ENCODE measurements at places on chromosomes 11 and 22.

- no peak for DNase-seq
Measured at GRCh38 chr11:130214861-130215530, 55.4 kb downstream of the ST14 start.

DNA sequence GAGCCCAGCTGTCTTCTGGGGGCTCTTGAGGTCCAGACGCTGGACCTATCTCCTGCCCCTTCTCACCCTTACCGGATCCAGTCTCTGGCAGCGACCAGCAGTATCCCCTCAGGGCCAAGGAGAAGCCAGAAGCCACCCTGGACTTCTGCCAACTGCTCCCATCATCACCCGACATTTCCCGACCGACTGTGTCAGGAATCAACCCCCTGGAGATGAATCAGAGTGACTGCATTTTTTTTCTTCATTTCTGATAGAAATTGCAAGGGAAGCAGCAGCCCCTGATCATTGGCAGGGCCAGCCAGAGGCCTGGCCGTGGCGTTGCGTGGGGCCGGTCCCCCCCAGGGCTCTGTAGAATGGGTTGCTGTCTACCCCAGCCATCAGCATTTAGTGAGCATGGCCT is 5.2 kb upstream of the LIF start:
- DNase-seq: no peak

- DNase-seq: no peak
Measured at GRCh38 chr11:103079833-103080232, 12.1 kb downstream of the DCUN1D5 start.

GRCh38 chr11:7490054-7490453 is 4.7 kb downstream of the OLFML1 start:
- DNase-seq: no peak

DNA sequence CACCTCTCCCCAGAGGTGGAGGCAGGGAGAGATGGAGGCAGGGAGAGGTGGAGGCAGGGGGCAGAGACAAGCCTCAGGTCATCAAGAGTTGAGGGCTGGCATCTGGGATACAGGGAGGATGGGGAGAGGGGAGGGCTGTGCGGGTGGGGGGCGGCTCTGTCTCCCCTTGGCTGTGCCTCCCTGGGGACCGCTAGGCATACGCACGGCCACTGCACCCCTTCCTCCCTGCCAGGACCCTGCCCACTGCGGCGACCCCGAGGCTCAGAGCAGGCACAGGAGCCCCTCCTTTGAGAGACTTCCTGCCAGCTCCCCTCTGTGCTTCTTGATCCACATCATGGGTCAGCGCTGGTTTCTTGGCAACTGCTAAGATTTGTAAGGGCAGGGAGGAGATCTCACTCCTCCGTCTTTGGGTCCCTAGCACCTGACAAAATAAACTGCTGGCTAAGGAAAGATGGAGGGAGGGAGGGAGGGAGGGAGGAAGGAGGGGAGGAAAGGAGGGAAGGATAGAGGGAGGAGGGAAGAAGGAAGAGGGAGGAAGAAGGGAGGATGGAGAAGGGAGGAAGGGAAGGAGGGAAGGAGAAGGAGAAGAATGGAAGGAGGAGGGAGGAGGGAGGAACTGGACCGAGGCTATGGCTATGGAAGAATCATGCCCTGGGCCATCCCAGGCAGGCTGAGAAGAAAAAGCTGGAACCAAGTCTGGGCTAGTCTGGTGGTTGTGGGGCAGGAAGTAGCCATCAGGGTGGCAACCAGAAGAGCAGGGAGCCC is 18.5 kb downstream of the PRR33 start:
- no peak for DNase-seq

GRCh38 chr22:25064894-25065560 is 112.5 kb downstream of the KIAA1671 start:
- DNase-seq: no peak

DNA sequence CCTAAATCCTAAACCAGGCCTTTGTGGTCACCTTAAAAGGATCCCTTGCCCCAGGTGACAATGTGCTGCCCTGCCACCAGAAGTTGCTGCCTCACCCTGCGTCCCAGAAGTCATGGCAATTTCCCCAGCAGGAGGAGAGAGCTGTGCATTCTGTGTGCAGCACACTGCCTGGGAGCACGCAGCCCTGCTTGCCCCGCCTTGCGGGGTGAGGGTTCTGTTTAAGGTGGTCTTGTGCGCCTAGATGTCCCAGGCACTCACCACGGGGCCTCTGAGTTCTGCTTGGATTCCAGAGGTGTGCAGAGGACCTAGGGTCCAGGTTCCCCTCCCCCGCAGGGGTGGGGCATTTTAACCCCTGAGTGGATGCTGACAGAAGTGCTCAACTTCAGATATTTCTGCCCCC is 95.0 kb downstream of the GRAMD1B start:
- DNase-seq: no peak

- no peak for DNase-seq
Measured at GRCh38 chr11:72552399-72552910, 118.1 kb upstream of the CLPB start.

DNA sequence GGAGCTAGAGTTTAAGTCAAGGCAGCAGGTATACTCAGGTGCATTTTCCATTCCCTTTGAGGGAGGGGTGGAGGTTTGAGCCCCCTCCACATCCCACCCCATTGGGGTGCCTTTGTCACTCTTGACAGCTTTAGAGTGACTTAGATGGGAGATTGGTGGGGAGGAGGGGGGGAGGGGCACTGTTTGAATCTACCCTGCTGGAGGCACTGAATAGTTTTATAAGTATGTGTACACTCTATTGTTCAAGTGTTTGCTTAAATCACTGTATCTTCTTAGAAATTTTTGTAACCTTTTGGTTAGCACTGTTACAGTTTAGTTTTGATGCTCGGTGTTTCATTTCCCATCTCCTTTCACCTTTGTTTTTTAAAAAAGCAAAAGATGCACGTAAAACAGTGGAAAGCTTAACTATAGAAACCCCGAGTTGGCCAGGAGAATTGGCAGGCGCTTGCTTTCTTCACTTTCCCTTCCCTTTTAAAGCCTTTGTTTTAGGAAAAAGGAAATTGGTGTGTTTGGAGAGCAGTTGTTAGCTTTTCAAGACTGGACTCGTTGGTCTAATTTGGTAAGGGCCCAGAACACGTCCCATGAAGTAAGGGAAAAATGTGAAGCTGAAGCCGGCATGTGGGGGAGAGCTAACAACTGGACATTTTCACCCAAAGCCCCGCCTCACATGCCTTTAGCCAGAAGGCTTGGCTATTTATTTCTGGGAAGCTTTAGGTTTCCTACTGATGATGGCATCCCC is 42.8 kb downstream of the TNRC6B start:
- no peak for DNase-seq

DNA sequence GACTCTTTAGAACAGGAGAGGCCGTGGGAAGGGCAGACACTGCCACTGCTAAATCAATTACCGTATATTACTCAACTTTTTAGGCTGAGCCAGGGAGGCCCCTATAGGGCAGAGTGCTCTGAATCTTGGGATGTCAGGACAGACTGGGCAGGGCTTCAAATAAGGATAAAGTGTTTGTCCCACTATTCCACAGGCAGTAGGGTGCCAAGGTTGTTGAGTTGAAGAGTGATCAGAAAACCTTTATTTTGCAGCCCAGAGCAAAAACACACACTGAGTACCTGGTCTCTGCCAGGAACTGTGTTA is 1.6 kb upstream of the B4GAT1 start:
- no peak for DNase-seq

DNA sequence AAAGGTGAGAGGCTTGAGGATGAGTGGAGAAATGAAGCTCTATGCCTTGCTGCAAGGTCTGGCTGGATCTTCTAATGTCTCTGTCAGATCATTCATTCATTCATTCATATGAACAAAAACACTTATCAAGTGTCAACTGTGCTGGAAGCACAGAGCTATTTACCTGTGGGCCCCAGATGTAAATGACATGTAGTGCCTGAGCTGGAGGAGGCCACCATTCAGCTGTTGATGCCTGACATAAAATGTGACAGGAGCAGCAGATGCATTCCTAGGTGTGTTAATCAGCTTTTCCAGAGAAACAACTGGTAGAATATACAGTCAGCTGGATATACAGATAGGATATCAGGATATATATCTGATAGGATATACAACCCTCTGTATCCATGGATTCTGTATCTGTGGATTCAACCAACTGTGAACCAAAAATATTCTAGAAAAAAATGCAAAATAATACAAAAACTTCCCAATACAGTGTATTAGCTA is 44.5 kb downstream of the TSPAN18 start:
- DNase-seq: no peak

GRCh38 chr11:72278905-72279304 is 34.9 kb upstream of the PHOX2A start:
- DNase-seq: no peak

- DNase-seq: no peak
Measured at GRCh38 chr11:103530257-103530656, 421.0 kb downstream of the DYNC2H1 start.

DNA sequence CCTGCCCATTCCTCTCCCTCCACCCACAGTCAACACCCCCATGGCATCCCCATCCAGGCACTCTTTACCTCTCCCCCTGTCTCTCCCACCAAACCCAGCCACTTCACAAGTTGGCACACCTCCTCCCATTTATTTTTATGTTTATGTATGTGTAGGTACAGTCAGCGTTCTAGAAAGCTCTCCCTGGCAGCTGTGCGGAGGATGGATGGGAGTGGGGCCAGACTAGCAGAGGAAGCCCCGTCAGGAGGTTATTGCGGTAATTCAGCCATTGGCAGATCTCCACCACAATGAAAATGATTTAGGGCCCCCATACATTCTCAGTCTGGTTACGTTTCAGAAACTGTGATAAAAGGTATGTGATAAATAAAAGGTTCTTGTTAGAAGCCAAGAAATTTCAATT is 51.3 kb downstream of the BTG4 start:
- DNase-seq: no peak

DNA sequence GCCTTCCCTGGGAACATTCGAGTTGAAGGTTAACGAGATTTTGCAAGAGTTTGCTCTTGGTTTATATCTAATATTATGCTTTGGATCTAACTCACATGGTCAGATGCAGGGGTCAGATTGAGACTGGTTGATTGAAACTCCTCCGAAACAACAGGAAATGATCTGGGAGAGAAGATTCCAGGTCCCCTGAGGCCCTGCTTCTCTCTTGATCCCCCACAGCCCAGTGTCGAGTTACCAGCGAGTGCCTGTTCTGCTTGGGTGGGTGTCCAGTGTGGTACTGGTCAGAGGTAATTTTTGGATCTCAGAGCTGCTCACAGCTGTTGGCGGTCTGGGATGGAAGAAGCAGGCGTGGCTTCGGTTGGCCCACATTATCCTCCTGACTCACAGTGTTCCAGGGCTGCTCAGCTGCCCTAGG is 9.2 kb downstream of the FBLN1 start:
- DNase-seq: no peak

DNA sequence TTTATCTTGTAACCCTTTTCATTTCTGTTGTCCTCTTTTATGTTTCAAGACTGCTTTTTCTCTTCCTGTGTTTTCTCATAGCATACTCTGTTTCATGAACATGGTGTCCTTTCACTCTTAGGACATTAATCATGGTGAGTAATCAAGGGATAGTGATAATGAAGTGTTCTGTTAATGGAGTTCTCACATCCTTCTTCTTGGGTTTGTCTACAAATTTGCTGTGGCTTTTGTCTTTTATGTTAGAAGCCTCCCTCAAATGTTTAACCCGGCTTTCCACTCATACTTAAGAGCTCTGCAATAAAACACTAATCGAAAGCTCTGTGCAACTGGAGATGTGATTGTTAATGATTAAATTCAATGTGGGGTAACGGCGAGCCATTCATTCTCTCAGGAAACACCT is 593.6 kb downstream of the NELL1 start:
- no peak for DNase-seq

DNA sequence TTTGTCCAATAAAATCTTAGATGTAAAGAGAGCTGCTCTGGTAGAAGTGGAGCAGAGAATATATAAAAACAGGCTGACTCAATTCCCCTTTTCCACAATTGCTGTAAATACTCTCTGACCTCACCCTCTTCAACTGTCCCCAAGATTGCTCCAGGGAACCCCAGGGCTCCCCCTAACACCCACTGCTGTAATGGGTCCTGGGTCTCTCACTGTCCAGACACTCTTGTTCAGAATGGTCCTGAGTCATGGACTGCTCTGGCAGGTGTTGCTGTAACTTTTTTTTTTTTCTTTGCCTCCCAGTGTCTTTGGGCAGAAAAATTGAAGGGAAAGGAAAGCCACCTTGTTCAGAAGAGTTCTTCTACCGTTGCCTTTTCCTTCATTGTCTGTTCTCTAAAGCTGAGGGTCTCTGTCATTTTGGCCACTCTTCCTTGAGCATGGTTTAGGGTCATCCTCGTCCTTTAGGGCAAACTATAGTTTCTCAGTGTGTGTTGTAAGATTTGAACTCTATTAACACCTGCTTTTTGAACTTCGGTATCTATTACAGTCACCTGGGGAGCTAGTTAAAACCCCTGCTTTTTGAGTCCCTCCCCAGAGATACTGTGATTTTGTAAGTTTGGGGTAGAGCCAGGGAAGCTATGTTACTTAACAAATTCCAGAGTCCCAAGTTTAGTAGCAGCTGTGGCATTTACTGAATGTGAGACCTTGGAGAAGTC is 209.5 kb downstream of the NAV2 start:
- DNase-seq: no peak

DNA sequence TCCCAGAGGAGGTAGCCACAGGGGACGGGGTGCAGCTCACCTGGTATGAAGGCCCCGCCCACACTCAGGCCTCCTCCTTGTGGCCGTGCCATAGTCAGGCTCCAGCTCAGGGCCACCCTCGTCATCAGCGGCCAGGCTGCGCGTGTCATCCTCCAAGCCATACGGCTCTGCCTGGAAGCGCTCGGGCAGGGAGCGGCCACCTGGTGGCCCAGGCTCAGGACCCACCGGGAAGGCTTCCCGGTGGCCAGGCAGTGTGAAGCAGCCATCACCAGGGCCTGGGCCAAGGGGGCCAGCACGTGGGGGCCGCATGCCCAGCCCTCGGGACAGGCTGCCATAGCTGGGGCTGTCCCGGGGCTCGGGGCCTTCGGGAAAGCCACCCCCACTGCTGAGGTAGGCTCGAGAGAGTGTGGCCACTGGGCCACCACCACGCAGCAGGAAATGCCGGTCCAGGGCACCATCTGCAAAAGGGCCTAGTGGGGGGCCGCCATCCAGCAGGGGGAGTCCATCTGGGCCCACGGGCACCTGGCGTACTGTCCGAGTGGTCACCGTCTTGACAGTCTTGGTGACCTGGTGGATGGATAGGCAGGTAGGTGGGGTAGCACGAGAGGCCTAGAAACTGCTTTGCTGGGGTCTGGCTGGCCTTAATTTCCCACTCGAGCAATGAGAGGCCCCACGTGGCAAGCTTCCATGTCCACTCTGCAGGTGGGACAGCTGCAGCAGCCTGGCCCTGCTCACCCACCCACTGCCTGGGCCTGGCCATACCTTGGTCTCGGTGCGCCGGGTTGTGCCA is 35.3 kb downstream of the ARVCF start:
- no peak for DNase-seq

- DNase-seq: peak; percentile 78
Measured at GRCh38 chr11:2929531-2929949, 320 bp upstream of the PHLDA2 start.

GRCh38 chr11:71222318-71223080 is 29.9 kb downstream of the SHANK2 start:
- DNase-seq: no peak

DNA sequence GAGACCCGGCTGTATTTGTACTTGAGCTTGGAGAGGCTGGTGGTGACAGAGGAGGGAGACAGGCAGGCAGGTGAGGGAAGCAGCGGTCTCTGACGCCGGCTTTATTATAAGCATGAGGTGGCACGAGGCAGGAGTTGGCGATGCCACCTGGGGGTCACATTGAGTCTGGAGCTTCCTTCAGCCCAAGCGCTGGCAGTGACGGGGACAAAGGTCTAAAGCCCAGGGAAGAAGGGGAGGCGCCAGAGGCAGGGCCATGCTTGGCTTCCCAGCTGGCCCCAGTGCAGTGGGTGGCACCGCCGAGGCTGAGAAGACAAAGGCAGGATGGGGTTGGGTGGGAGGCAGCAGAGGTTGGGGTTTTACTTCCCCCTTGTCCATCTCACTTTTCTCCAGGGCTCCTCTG is 4.5 kb downstream of the FXYD2 start:
- DNase-seq: no peak

GRCh38 chr22:27129266-27129665 is 471.9 kb downstream of the MIAT start:
- DNase-seq: no peak

All from stimulated activated naive CD8-positive, alpha-beta T cell treated with anti-CD3 and anti-CD28 coated beads, Interleukin-15, Interleukin-2, amounts not matched to agents 100 U/mL and 50 U/mL, for 24 hours (primary cell).